Spleen (tissue), 13 donors: ENCODE measurements at places on chromosomes 5 and 9. TPM values are rescaled to one million over a fixed set of nuclear protein-coding genes. Genes with fewer than 3 reads are reported as not detected.

GRCh38 chr9:130010151-130010988, 32.6 kb downstream of the FNBP1 start:
- no peak for DNase-seq

- DNase-seq, result no peak
Measured at GRCh38 chr5:143134900-143135299, 268.6 kb downstream of the NR3C1 start.

- DNase-seq, result no peak
Measured at GRCh38 chr5:145946112-145946861, 9.9 kb downstream of the SH3RF2 start.

DNA sequence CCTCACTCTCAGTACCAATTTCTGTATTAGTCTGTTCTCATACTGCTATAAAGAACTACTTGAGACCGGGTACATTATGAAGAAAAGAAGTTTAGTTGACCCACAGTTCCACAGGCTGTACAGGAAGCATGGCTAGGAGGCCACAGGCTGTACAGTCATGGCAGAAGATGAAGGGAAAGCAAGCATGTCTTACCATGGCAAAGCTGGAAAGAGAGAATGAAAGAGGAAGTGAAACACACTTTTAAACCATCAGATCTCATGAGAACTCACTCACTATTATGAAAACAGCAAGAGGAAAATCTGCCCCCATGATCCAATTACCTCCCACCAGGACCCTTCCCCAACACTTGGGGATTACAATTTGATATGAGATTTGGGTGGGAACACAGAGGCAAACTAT, 698.8 kb downstream of the CDH9 start:
- no peak for DNase-seq

DNA sequence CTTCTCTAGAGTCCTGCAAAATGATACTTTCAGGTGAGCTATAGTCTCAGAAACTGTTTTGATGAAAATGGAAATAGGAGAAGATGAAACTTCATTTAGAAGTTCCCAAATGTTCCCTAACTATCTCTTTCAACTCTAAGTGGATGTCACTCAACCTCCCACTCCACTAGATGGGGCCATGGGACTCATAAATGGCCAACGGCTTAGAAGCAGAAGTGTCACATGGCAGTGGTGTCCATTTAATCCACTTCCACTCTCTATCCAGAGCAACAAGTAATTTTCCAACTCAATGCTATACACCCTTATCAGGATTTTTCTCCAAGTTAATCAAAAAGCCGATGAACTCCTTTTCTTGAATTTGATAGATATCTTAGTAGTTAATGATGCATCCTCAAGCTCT, 295.7 kb downstream of the EDIL3 start:
- DNase-seq, result no peak

DNA sequence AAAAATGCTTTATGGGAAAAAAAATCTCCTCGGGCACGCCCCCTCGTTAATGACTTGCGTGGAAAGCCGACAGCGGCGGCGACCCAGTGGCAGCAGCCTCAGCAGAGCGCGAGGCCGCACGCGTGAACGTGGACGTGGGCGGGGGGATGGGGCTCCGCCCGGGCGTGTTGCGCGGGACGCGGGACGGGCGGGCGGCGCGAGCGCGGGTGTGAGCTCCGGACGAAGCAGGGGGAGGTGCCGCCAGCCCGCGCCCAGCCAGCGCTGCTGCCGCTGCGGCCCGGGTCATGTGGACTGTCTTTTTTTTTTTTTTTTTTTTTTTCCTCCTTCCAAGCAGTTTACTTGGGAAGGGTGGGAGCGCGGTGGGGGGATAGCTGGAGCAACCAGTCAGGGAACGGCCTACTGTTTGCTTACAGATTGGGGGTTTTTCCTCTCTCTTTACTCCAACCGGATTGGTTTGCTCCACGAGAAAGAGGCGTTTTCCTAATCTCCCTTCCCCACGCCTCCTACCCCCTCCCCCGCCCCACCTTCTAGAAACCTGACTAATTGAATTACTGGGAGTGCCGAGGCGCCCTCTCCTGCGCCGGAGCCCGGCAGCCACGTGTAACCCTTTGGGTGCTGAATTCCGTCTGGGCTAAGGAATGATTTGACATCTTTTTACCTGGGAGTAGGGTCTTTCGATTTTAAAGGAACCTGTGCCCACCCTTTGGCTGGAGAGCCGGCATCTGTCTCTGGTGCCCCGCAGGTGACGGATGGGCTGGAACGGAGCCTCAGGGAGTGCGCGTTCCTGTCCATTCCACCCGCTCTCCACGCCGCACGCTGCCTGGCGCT, 1.7 kb upstream of the EFNA5 start:
- peak; percentile 78 for DNase-seq

DNA sequence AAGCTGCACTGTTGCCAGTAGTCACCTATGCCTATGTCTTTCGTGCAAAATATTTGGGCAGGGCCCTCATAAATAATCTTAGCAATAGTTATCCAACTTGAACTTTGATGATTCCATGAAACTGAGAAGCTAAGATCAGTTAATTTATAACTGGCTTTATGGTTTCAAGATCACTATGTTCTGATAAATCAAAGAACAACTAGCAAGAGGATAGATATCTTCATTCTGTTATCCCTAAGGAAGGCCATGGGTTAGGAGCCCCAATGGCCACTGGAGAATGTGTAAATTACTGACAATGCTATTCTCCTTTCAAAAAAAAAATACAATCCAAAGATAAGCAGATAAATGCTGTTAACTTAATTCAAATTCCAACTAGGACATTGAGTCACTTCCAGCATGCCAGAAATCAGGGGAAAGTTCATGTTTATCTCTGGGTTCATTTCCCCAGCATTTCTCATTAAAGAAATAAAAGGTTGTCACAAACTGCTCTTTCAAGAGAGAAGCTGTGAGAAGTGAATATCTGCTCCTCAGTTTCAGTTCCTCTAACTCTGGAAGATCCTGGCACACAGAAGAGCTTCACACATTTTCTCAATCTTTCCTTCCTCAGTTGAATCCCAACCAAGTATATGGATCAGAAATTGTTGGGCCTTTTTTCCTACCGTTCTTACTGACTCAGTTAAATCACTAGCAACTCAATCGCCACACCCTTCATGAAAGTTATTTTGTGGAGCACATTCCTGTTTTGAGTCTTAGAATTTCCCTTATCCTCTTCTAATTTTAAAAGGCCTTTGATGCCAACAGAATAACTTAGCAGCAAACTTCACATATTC, 59.6 kb upstream of the SLC1A1 start:
- DNase-seq, result no peak

GRCh38 chr9:136656795-136657611, 5.7 kb upstream of the EGFL7 start:
- DNase-seq, result peak; percentile 82

GRCh38 chr5:181223058-181223728, at the start of gene TRIM41:
TRIM41 (plus strand) TSS chr5:181223281; CDS start chr5:181224000, 719 bp downstream.
- DNase-seq, result peak; percentile 100

DNA sequence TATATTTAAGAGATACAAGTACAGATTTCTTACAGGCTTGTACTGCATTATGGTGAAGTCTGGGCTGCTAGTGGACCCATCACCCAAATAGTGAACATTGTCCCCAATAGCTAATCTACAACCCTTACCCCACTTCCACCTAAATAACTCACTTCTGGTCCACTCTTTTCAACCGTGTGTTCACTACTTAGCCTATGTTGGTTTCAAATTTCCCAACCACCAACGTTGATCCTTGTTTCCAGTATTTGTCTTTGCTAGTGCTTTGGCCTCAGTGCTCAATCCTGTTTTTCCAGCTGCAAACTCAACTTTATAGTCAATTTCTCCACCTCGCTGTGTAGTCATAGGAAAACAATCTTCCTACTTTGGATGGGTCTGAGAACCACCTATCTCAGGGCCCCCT, 45.3 kb upstream of the TTC39B start:
- no peak for DNase-seq

GRCh38 chr9:134660407-134660806, 18.8 kb downstream of the COL5A1 start:
- DNase-seq, result no peak

GRCh38 chr5:131338051-131338453, 74.2 kb downstream of the CDC42SE2 start:
- no peak for DNase-seq

DNA sequence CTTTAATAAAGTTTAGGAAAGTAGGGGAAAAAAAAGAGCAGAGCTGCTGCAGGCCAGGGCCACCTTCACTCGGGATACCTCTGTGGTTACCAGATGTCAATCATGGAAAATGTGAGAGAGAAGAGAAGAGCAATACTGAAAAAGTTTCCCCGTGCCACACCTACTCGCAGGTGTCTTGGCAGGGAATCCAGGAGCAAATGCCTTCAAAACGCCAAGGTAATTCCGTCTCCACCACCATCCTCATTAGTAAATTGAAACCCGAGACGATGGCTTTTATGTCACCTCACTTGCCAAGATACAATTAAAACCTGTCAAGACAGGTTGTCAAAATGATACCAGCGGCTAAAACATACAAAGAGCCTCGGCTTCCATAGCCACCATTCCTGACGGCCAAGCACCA, 49.7 kb downstream of the FAM81B start:
- DNase-seq, result no peak

DNA sequence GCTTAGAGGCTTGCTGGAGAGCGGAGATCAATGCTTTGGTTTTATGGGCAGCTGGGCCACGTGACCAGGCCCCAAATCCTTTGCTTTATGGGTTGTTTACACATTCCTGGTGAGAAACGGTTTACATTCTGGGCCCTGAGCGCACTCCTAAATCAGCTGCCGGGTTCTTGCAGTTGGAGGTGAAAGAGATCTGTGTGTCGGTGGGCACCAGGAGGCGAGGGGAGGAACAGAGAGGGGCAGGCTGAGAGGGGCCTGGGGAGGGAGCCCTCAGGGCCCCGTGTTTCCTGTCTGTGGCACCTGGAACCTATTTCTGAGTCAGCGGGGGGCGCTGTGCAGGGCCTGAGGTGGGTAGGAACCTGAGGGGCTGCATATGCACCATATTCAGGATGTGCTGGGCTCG, 63.5 kb upstream of the HAND1 start:
- no peak for DNase-seq

DNA sequence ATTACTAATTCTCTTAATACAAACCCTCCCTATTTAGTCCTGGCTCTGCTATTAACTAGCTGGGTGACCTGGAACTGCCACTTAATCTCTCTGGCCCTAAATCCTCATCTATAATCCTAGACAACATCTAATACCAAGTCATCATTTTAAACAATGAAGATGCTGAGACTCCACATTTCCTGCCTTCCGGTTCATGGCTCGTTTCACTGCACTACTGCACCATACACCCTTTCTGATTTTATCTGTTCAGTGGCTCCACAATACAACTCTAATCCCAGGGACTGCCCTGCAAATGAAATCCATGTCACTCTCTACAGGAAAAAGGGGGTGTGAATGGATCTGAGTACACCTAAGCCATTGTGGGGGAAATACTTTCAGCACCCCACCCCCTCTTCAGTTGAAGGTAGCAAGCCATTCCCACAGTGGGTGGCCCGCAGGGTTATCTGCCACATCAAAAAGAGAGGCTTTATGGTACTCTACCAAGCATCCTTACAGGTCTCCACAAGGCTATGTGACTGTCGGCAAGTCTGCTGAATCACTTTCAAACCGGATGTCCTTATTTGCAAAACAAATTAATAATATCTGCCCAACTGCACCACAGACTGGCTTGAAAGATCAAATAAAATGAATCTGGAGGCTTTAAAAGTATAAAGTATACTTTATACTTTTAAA, 89.5 kb downstream of the EPB41L4A start:
- no peak for DNase-seq

GRCh38 chr5:33843579-33843978, 48.2 kb downstream of the ADAMTS12 start:
- DNase-seq, result no peak

GRCh38 chr5:154756868-154757813, 2.0 kb downstream of the LARP1 start:
- DNase-seq, result peak; percentile 90

DNA sequence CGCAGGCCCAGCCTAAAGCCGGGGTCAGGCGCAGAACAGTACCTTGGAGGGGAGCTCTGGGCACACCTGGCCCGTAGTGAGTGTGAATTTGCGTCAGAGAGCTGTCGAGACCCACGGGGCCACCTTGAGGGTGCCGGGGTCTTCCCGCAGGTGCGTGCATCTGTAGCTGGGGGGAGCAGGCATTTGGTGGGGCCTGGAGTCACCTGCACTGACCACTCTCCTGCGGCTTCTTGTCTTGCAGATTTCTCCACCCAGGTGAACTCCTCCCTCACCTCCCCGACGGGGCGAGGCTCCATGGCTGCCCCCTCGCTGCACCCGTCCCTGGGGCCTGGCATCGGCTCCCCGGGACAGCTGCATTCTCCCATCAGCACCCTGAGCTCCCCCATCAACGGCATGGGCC, 75.1 kb downstream of the RXRA start:
- DNase-seq, result no peak

- no peak for DNase-seq
Measured at GRCh38 chr9:30075451-30076199, 2308.8 kb upstream of the ACO1 start.

GRCh38 chr5:31809050-31809870, 170.3 kb downstream of the PDZD2 start:
- no peak for DNase-seq

- DNase-seq, result no peak
Measured at GRCh38 chr9:37897665-37898064, 6.3 kb downstream of the SLC25A51 start.

- DNase-seq, result no peak
Measured at GRCh38 chr9:91412941-91413340, 10.7 kb downstream of the NFIL3 start.

DNA sequence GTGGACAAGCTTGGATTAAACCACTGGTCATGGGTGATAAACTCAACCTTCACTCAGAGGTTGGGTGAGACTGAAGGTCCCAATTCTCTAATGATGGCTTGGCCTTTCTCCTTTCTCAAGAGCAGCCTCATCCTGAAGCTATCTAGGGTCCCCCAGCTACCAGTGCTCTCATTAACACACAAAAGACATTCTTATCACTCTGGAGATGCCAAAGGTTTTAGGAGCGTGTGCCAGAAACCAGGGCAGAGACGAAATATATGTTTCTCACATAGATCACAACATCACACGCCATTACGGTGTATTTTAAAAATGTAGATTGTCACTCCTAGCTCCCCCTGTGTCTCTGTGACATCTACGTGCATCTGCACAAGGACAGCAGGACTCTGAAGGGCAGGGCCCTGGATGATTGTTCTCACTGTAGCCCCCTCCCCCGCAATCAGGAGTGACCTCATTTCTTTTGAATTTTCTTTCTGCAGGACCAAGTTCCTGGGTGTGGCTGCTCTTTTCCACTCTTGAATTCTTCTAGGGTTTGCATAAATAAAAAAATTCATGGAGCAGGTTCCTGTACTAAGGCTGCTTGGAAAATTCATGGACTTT, 311.3 kb downstream of the GADD45G start:
- no peak for DNase-seq

GRCh38 chr5:76372323-76373054, 30.6 kb upstream of the IQGAP2 start:
- no peak for DNase-seq

The AP3S1 gene
- polyA plus RNA-seq, result 60.1 TPM

The ADGRD2 gene
- not detected for polyA plus RNA-seq

The GAPT gene
- 41.7 TPM for polyA plus RNA-seq

The MAP1B gene
- polyA plus RNA-seq, result 0.68 TPM

The CDH6 gene
- 0.18 TPM for polyA plus RNA-seq

The TCOF1 gene
- 19.0 TPM for polyA plus RNA-seq

The LPAR1 gene
- polyA plus RNA-seq, result 12.9 TPM

The PCA3 gene
- polyA plus RNA-seq, result not detected

The PFN3 gene
- not detected for polyA plus RNA-seq

The IFNB1 gene
- polyA plus RNA-seq, result not detected

The S100Z gene
- 2.2 TPM for polyA plus RNA-seq
